ENCODE measurements at places on chromosomes 11 and 22.

DNA sequence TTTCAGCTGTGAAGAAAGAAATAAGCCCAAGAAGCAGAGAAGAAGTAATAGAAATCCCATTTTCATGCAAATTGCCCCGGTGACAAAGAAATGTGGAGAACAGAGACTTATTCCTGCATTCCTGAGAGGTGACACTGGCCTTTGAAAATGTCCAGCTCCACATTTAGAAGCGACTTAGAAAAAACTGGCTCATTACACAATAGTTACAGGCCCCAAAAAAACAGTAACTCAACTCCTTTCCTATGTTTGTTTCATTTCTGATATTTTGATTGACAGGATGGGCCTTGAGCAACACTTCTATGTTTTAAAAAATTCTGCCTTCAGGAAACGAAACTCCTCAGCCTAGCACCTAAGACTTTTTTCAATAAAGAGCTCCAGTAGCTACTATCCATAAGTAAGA, 726.9 kb upstream of the TENM4 start:
- DNase-seq: no peak

GRCh38 chr22:42364604-42365110, 67.5 kb downstream of the NFAM1 start:
- no peak for DNase-seq

DNA sequence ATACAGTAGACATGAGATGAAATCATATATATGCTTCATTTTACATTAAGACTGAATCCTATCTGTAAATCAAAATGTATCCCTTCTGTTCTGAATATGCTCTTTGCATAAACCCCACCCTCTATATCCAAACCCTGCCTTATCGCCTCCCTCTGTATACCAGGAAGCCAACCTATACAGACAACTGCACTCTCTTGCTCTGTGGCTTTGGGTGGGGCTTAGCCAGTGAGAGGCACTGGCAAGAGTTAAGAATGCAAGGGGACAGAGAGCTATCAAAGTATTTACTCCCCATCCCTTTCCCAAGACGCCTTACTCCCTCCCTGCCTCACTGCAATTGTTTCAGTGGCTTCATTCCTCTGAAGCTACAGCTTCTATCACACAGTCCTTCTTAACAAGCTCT, 309.8 kb downstream of the TTC28 start:
- DNase-seq: no peak

DNA sequence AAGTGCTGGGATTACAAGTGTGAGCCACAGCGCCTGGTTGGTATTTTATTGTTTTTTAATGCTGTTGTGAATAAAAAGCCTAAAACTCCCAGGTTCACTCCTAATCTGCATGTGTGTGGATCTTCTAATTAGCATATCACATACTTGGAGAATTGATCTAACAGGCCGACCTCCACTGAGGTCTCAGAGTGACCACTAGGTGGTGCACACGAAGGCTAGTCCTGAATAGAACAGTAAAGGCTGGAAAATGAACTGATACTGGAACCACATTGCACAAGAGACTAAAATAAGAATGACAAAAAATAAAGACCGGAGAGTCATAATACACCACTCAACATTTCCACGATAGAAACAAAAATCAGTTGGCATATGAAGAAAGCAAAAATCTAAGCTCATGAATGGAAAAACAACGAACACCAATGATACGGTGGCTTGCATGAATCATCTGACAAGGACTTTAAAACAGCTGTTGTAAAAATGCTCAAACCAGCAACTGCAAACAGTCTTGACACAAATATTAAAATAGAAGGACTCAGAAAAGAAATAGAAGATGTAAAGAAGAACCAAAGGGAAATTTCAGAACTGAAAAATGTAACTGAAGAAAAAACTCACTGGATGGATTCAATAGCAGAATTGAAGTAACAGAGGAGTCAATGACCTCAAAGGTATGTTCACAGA, 19.2 kb downstream of the PIM3 start:
- DNase-seq: no peak

- no peak for DNase-seq
Measured at GRCh38 chr11:90476442-90477007, 253.7 kb upstream of the CHORDC1 start.

DNA sequence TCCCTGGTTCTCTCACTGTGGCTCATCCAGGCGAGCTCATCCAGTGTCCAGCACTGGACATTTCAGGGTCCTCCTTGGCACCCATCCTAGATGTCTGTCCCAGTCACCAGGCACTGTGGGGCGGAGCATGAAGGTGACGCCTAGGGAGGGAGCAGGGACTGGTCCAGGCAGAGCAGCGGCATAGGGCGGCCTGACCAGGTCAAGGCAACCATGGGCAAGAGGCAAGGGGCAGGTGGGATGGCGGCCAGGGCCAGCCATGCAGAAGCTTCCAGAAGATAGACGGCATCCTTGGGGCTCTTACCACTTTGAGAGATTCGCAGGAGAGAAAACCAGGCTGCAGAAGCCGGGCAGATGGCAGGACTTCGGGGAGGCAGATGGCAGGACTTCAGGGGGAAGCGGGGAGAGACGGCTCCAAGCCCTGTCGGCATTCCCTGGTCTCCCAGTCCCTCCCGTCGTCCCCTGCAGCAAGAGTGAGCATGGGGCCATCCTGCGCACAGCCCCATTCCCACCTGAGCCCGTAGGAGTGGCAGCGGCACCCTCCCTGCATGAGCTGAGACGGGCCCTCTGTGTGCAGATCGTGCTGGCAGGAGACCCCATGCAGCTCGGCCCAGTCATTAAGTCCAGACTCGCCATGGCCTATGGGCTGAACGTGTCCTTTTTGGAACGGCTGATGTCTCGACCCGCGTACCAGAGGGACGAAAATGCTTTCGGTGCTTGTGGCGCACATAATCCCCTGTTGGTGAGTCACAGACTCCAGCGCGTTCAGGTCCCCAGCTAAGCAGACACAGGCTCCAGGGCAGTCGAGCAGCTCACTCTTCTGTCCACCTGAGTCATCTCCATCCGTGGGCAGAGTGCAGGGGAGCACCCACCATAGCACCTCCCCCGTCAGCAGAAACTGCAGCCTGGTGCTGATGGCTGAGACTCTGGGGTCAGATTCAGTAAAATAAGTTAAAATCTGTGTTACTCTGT, 20.1 kb upstream of the PANX2 start:
- no peak for DNase-seq

DNA sequence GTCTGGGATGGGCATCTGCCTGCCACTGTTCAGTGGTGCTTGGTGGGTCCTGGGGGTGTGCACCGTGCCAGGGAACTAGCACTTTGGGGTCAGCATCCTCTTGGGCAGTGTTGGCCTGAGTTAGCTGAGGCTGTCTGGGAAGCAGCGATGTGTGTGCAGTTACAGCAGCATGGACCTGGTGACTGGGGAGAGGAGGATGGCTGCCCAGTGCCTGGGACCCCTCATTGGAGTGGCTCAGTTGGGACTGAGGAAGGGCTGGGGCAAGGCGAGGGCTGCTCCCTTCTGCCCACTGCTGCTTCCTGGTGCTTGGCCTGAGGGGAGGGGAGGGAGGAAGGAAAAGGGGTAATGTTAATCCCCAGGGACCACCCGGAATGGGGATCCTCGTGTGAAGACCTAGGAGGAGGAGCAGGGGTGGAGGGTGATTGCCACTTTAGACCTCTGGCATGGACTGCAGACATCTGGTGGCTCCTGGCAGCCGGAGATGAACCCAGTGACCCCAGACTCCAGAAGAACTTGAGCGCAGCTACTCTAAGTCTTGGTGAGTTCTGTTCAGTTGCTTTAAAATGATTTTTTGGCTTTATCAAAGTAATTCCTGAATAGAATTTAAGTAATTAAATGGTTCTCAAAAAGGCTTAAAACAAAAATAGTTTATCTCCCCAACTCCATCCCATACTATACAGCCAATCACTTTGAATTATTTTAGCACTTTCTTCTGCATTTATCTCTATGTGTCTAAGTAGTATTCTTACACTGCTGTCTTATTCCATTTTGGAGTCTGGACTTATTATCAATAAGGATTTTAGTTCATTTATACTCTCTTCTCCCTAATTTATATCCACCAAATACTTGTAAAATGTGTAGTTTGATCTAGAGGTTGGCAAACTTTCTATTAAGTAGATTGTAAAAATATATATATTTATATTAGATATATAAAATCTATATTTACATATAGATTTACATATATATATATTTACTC, 15.4 kb upstream of the TMEM191C start:
- DNase-seq: no peak

DNA sequence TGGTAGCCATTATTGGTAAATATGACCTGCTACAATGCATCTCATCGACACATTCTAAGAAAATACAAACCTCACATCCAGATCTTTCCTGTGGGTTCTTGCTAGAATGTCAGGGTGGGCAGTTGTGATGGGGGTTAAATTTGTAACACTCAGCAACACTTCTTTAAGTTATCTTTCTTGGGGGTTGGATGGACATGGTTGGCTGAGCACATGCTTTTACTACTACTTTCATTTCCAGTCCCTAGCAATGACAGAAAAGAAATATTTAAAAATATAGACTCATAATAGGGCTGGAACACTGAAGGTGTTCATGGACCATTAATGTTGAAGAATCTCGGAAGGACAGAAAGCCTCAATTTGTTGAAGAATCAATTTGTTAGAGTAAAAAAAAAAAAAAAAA, 57.6 kb downstream of the APOL3 start:
- DNase-seq: no peak

DNA sequence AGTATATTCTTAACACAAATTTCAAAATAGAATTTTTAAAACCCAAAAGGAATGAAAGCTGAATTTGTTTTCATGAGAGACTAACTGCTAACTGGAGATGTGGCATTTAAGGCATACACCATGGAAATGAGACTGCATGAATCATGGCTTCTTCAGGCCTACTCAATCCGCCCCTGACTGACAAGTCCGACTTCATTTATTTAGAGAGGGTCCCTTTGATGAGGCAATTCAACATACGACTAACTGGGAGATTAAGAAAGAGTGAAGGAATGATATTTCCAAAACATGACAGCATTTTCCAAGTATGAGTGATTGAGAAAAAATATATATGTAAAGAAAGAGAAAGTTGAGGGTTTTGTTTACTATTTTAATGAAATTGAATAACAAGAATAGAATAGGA, 720.1 kb downstream of the DLG2 start:
- DNase-seq: no peak

DNA sequence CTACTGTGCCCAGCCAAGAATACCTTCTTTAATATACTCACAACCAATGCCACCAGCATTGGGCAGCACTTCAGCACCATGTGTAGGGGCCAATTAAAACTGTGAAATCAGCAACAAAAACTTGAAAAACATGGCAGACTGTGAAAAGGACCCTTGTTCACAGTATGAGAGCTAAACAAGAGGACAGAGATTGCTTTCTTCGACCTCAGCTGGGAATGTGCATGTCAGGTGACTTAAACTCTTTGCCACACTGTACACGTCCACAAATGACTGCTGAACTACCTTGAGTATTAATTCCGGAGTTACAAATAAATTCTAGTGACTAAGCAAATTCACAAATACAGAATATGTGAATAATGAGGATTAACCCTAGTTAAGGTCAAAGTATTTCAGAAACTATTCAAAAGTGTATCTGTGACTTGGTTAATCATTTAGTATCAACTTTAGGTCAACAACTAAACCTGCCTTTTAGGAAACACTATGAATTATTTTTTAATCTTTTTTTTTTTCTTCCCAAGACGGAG, 33.0 kb downstream of the DDX6 start:
- DNase-seq: no peak

- no peak for DNase-seq
Measured at GRCh38 chr11:130220311-130221035, 60.9 kb downstream of the ST14 start.

GRCh38 chr11:13883042-13883441, 79.5 kb upstream of the SPON1 start:
- DNase-seq: no peak

DNA sequence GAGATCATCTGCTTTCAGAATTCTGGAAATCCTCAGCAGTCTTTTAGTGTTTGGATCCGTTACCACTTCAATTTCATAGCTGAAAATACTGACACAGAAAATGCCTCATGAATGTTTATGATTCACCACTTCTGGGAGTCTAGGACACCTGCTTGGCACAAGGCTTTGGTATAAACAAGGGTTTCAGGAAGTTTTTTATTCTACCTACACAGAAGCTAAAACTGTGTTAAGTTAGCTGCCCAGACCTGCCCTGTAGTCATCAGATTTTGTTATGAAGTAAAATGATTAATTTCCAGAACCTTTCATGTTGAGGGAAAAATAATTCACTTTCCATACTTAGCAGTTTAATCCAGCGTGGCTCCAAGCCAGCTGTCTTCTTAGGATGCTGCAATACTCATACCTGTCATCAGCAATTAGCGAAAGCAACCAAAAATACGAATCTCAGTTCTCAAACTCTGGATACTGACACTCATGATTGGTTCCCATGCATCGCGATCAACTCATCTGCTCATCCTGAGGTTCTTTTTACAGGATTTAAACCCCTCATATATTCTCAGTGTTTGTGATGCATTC, 458.5 kb upstream of the CCDC90B start:
- no peak for DNase-seq

GRCh38 chr11:45079943-45080719, 66.3 kb upstream of the PRDM11 start:
- DNase-seq: peak; percentile 33

DNA sequence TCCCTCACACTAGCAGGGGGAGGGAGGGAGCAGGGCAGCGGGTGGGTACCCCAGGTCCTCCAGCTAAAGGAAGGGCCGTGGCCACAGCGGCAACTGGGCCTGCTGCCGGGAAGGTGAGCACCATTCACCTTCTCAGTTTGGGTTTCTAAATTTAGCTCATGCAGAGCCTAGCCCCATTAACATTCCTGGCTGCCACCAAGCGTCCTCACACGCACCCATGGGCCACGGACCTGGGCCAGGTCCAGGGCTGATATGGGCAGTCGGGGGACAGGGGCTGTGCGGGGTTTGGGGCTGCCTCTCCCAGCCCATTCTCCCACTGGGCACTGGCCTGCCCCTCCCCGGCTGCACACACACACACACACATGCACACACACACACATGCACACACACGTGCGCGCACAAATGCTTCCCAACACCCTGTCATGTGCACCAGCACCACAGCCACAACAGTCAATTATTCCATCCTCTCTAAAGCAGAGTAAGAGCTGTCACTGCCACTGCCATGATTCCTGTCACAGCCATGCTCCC, 28.7 kb downstream of the SYT7 start:
- no peak for DNase-seq

- DNase-seq: no peak
Measured at GRCh38 chr11:132992838-132993631, 539.3 kb downstream of the OPCML start.

DNA sequence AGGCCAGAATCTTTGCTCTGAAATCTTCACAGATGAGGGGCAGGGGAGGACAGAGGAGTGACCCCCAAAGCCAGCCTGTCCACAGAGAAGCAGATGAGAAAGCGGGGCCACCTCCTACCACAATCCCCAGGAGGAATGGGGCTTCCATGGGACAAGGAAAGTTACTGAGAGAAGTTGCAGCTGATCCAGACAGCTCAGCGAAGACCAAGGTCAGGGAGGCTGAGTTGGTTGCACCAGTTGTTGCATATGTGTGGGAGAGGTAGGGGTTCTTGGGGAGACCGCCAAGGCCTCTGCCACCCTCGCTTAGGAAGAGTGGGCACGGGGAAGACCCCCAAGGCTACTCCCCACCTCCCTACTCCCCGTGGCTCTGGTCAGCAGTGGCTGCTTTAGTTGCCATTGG, 81.6 kb upstream of the EIF3D start:
- no peak for DNase-seq

GRCh38 chr11:15824060-15824459, 532.3 kb downstream of the SOX6 start:
- no peak for DNase-seq

Measured in T-helper 1 cell (primary cell).